ENCODE measurements at places on chromosomes 16 and 17.

DNA sequence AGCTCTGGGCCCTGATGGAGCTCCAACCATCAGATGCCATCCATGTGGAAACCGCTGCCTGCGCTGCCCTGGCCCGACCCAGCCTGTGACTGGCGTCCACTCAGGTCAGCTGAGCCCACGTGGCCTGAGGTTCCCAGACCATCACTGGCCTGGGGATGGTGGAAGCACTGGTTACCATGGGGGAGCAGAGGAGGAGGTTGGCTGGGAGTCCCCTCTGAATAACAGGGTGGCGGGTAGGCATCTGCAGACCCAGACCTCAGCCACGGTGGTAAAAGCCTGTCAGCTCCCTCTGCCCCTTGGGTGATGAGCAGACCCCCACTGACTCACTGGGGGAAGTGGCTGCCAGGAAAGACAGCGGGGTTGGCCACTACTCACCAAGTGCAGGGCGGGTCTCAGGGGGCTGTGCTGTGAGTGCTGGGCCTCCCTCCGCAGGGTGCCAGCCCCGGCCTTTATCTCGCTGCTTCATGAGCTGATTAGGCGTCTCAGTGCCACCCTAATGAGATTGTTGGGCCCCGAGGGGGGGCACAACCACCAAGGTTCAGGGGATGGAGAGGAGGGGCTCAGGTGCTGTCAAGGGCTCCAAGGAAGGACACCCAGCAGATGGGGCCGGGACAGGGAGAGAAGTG, at the start of gene PDE6G:
TSS of gene PDE6G (minus strand) at position 425 of the 626 bp plus-strand sequence. CDS start 3,237 bp downstream, outside the sequence.
- no peak for DNase-seq

DNA sequence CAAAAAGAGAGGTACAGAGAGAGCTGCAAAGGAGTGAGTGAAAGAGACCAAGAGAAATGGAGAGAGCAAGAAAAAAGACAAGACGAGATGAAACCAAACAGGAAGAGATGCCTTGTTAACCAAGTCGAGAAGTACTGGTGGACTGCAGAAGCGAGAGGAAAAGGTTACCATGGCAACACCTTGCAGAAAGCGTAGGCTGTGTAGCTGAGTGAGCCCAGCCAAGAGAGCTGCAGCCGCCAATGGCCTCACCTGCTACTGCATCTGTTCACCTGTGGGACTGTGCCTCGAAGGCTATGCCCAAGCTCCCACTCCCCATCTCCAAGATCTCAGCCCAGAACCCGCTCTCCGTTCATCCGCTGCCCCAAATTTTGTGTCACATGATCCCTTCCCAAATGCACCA, 161.3 kb downstream of the SLC39A11 start:
- DNase-seq = no peak

DNA sequence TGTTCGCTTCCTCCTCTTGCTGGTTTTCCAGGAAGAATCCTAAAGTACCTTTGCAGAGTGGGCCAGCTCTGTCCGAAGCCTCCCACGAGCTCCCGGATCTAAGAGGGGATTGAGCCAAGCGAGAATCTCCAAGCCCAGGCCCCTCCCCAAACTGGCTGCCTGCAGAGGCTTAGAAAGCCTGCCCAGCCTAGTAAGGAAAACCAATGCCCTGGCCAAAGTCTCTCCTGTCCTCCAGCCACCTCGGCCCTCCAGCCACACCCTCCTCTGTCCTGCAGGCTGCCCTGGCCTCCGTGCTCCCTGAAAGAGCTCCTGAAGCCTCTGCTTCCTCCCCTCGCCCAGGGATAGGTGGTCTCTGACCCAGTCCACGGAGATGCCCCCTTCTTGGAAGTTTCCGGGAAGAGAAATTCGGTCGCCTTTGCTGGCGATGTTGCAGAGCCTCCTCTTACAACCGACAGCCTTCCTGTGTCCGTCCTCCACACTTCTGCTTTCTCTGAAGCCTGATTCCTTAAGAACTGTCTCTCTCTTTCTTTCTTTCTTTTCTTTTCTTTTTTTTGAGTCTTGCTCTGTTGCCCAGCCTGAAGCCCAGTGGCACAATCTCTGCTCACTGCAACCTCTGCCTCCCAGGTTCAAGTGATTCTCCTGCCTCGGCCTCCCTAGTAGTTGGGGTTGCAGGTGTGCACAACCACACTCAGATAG, 54.9 kb upstream of the TOB1 start:
- DNase-seq = no peak

DNA sequence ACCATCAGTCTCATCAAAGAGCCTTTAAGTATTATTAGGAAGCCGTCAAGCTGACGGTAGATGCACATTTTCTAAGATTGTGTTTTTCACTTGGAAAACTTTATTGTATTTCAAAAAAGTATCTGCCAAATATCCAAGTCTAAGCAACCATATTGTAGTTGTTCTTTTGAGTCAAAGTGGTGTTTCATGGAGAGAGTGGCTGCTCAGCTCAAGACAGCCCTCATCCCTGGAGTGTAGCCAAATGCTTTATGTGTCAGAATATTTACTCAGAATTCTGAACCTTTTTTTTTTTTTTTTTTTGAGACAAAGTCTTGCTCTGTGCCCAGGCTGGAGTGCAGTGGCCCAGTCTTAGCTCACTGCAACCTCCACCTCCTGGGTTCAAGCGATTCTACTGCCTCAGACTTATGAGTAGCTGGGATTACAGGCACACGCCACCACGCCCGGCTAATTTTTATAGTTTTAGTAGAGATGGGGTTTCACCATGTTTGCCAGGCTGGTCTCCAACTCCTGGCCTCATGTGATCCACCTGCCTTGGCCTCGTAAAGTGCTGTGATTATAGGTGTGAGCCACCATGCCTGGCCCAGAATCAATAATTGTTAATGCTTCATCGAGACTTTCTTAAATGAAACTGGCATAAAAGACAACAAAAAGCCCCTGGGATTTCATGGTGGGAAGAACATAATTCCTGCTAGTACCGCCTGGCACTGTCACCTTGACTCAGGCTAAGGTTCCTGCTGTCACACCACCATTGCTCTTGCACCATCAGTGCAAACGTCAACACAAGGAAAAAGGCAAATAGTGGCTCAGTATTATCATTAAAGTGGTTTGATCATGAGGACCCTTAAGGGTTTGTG, 45.5 kb downstream of the PRKCA start:
- no peak for DNase-seq

DNA sequence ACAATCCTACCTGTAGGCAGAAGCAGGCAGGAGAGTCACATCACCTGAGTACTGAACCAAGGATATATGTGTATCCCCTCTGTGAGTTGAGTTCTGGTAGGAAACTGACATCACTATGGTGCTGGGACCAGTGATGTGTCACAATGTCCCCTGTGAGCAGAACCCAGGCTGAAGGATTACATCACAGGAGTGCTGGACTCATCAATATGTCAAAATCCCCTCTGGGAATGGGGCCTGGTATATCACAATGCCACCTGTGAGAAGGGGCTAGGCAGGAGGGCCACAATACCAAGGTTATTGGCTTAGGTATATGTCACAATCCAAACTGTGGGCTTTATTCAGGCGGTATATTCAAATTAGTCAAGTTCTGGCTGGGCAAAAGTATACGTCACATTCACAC, 2098.3 kb downstream of the TP53TG3F start:
- DNase-seq = no peak
